ENCODE measurements at places on chromosomes 1 and 21.

DNA sequence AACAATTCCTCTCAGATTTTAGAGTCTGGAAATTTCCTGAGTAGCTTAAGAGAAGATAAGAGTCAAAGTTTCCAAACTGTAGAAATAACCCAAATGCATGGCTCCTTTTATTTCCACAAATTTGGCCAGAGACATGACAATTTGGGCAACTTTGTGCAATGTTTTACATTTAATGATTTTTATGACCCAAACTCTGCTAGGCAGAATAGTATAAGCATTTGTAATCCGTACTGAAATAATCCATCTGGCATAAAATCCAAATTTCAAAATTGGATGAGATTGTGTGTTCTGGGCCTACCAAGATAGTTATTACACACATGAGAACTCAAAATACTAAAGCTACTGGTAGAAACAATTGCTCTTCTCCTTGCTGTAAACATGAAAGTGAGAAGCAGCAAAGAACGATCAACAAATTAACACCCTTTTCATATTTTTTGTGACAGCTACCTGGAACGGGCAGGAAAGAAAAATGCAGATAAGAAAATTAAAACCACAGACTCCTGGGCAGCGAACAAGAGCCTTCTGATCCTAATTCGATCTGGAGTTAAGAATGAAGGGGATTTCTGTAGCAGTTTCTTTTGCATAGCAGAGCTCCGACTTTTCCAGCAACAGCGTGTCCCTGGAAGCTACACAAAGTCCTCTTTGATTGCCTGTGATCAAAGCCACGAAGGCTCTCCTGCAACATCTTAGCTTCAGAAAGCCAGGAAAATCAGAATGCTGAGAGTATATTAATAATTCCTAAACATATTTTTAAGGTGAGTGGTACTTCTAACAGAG is 191.2 kb downstream of the GRIK1 start:
- no peak for DNase-seq

GRCh38 chr1:243628476-243628907 is 221.6 kb downstream of the AKT3 start:
- no peak for DNase-seq

- no peak for DNase-seq
These were observed 18.0 kb upstream of the PRDM15 start for GRCh38 chr21:41897047-41897669.

DNA sequence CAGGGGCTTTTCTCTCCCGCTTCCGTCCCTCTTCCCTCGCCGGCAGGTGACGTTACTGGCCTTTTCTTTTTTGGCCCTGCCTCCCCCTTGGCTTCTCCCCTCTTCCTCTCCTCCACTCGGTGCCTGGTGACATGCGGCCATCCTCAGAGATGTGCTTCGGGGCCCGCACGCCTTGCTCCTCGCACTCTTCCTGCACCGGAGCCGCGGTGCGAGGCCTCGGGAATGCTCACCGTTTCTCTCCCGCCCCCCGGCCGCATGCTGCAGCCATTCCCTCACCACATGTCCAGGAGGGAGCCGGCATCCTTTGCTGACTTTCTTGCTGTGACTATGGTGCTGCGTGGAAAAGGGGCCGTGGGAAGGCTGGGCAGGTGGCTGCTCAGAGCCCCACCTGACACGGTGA is 39.3 kb downstream of the PDE9A start:
- no peak for DNase-seq

- DNase-seq: peak; percentile 68
These were observed 47.1 kb downstream of the ATP2B4 start for GRCh38 chr1:203673550-203674411.

GRCh38 chr1:221994274-221994698 is 252.4 kb upstream of the DUSP10 start:
- DNase-seq: peak; percentile 34

GRCh38 chr21:36718951-36719501 is 20.1 kb downstream of the SIM2 start:
- no peak for DNase-seq

DNA sequence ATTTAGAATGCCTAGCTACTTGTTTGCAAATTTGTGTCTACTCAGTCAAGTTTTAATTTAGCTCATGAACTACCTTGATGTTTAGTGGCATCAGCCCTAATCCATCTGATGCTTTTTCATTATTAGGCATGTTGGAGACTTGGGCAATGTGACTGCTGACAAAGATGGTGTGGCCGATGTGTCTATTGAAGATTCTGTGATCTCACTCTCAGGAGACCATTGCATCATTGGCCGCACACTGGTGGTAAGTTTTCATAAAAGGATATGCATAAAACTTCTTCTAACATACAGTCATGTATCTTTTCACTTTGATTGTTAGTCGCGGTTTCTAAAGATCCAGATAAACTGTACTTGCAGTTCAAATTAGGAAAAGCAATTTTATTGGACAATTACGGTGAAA is 7.6 kb downstream of the SOD1 start:
- DNase-seq: no peak

- DNase-seq: no peak
These were observed 48.0 kb upstream of the COG2 start for GRCh38 chr1:230594214-230594773.

GRCh38 chr1:25629836-25630235 is 13.2 kb downstream of the MAN1C1 start:
- no peak for DNase-seq

- DNase-seq: no peak
These were observed 191.8 kb downstream of the SLC35F3 start for GRCh38 chr1:234096161-234096770.

DNA sequence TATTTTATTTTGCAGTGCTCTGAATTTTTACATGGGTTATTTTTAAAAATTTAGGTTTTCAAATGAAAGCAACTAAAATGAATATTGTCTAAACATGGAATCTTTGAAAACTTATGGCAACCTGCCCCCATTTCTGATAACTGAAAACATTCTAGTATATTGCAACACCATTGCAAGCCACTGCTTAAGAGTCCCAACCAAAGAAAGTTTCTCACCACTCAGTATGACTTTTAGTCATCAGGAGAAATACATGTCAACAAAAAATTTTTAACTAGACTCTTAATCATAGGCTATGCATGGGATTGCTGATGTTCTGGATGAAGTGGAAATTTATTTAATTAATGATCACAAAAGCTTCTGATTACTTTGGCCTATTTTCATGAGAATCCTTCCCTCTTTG is 112.1 kb downstream of the TNFSF18 start:
- DNase-seq: no peak

DNA sequence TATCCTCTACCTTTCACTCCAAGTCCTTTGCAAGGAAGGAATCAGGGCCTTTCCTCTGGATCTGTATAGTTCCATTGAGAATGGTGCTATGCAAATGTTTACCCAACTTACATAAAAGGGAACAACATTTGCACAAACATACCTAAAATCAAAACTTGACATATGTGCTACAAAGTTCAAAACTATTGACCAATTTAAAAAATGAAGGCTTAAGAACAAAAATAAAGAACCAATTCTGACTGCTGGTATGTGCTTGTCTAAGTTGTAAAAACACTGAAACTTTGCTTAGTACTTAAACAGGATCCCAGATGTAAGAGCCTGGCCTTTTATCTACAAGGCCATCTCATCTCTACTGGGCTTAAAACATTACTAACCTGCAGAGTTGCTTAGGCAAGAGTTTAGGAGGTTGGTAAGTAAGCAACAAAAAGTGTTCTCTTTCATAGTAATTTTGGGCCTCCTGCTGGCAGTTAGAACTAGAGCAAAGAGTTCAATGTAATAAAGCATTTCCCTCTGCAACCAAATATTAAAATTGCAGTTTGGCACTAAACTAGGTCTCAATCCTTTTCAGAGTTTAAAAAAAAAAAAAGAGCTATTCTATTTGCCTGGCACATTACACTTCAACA is 2.0 kb downstream of the SCMH1 start:
- DNase-seq: no peak

GRCh38 chr1:168098534-168099320 is 38.0 kb downstream of the GPR161 start:
- no peak for DNase-seq

DNA sequence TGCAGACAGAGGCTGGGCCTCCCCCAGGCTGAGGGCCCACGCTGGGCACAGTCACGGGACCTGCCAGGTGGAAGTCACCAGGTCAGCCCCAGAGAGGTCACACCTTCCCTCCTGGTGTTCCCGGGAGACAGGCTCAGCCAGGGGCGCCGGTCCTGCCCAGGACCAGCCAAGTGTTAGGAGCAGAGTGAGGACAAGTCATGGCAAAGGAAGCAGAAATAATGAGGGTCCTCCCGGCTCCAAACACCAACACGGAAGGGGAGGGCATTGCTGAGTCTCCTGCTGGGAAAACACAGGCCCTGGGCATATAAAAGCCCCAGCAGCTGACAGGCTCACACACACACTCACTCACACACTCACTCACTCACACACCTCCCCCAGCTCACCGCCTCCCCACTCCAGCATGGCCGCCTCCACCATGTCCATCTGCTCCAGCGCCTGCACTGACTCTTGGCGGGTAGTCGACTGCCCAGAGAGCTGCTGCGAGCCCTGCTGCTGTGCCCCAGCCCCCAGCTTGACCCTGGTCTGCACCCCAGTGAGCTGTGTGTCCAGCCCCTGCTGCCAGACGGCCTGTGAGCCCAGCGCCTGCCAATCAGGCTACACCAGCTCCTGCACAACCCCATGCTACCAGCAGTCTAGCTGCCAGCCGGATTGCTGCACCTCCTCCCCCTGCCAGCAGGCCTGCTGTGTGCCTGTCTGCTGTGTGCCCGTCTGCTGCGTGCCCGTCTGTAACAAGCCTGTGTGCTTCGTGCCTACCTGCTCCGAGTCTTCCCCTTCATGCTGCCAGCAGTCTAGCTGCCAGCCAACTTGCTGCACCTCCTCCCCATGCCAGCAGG is at the start of gene KRTAP10-10:
Gene KRTAP10-10, plus strand, starts transcription at position 339 of the 833 bp plus-strand sequence. Its CDS starts 62 bp downstream, at position 401.
- DNase-seq: no peak

- DNase-seq: no peak
These were observed 305.0 kb downstream of the HLX start for GRCh38 chr1:221184131-221184794.

GRCh38 chr1:236774926-236775325 is 20.2 kb upstream of the MTR start:
- DNase-seq: no peak

DNA sequence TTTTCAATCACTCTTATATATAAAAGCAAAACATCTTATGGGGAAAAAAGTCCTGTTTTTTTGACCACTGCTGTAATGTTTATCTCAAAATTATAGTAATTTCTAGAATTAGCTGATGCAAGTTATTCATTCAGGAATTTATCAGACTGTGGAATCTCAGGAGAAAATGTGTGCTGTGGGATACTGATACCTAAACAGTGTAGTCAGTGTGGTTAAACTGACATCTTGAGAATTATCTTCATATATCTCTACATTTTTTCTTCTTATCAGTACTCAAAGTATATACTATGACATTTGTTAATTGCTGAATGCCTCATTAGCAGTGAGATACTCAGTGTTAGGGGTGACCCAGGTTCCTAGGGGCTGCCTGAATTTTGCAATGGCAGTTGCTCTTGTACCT is 839.3 kb downstream of the KCNT2 start:
- DNase-seq: no peak

GRCh38 chr1:217392441-217392840 is 238.4 kb downstream of the GPATCH2 start:
- DNase-seq: no peak

GRCh38 chr1:236023926-236024565 is 40.8 kb downstream of the NID1 start:
- DNase-seq: no peak

- peak; percentile 60 for DNase-seq
These were observed 8.7 kb upstream of the TNFRSF14 start for GRCh38 chr1:2547210-2548067.

Measured in stimulated activated CD4-positive, alpha-beta T cell treated with anti-CD3 and anti-CD28 coated beads, Interleukin-4, amount 100 ng/mL, for 24 hours (primary cell).